Tibial nerve (tissue), 4 donors: ENCODE measurements at places on chromosomes 7 and 10. TPM values are rescaled to one million over a fixed set of nuclear protein-coding genes. Genes with fewer than 3 reads are reported as not detected.

DNA sequence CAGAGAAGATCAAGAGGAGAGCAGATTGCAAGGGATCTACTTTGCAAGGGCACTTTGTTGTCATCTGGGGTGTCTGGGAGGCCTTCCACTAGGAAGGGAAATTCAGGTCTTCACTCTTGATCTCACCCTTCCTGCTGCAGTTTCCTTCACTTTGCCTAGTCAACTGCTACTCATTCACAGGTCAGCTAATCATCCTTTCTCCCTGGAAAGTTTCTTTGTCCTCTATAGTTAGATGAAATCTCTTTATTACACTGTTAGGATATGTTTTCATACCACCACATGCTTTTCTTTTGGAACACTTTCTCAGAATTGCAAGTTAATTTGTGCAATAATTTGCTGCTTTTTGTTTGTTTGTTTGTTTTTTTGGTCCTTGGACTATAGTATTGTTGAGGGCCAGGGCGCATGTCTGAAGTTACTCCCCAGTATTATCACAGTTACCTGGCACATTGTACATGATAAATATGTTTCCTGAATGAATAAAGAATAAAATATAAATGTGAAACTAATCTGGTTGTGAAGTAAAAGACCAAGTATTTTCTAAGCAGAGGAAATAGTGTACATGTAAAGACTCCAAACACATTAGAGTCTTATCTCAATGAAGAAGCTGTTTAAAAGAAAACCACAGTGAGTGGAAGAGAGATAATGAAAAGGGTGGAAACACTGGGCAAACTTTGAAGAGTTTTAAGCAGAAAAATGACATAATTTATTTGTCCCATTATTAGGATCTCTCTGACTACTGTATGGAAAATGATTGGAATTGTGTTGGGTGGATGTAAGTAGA, 139.9 kb upstream of the DGKB start:
- DNase-seq, result no peak

- DNase-seq, result no peak
These were observed 339.9 kb downstream of the CXCL12 start for GRCh38 chr10:44045020-44045419.

Gene GRB10
- 34.1 TPM for total RNA-seq

- peak; percentile 45 for DNase-seq
These were observed 130.8 kb downstream of the SORBS1 start for GRCh38 chr10:95430231-95430951.
